ENCODE measurements at places on chromosomes 13 and 19. TPM values are rescaled to one million over a fixed set of nuclear protein-coding genes. Genes with fewer than 3 reads are reported as not detected.

DNA sequence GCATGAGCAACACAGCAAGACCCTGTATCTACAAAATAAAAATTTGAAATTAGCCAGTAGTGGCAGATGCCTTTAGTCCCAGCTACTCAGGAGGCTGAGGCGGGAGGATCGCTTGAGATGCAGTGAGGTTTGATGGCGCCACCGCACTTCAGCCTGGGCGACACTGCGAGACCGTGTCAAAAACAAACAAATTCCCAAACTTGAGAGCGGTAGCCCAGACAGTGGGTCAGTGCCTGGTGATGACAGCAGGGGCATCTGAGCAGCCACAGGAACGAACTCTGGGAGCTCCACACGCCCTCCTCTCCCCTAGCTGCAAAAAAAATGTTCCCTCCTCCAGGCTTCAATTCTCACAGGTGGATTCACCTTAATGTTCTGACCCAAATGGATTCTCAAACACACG, 14.1 kb downstream of the ZNF490 start:
- no peak for DNase-seq

- DNase-seq, result no peak
Observed at GRCh38 chr19:46551164-46551563, 50.0 kb upstream of the CALM3 start.

DNA sequence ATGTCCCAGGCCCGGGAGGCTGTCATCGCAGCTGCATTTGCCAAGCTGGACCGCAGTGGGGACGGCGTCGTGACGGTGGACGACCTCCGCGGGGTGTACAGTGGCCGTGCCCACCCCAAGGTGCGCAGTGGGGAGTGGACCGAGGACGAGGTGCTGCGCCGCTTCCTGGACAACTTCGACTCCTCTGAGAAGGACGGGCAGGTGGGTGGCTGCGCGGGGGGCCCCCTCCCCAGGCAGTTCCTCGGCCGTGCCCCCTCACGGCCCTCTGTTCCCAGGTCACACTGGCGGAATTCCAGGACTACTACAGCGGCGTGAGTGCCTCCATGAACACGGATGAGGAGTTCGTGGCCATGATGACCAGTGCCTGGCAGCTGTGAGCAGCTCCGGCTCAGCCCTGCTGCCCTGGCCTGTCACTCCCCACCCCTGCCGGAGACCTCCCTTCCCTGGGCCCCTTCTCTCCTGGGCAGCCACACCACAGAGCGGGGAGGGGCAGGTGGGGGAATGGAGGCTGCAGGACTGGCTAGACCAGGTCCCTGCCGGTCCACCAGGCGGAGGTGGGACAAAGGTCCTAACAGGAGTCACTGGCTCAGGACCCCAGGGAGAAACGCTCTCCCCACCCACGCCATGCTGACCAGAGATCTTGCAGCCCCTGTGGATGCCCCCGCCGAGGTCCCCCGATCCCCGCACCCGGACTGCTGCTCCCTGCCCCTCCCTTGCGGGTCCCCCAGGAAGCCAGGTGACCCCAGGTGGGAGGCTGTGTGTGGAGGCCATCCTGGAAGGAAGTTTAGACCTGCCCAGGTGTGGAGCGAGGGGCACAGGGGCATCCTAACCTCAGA, 1.1 kb downstream of the CAPS start:
- DNase-seq, result no peak

- no peak for DNase-seq
Observed at GRCh38 chr13:112963641-112964040, 5.4 kb upstream of the MCF2L start.

DNA sequence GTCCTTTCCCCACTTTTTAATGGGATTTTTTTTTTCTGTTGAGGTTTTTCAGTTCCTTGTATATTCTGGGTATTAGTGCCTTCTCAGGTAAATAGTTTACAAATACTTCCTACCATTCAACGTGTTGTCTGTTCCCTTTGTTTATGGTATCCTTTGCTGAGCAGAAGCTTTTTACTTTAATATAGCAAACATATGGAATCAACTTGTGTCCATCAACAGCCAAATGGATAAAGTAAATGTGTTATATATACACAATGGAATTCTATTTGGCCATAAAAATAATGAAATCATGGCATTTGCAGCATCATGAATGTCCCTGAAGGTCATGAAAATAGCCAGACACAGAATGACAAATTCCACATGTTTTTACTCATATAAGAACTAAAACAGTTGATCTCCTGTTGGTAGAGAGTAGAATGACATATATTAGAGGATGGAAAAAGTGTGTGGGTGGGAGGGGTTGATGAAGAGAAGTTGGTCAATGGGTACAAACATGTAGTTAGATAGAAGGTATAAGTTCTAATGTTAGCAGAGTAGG, 500.8 kb downstream of the SLITRK6 start:
- DNase-seq, result no peak

DNA sequence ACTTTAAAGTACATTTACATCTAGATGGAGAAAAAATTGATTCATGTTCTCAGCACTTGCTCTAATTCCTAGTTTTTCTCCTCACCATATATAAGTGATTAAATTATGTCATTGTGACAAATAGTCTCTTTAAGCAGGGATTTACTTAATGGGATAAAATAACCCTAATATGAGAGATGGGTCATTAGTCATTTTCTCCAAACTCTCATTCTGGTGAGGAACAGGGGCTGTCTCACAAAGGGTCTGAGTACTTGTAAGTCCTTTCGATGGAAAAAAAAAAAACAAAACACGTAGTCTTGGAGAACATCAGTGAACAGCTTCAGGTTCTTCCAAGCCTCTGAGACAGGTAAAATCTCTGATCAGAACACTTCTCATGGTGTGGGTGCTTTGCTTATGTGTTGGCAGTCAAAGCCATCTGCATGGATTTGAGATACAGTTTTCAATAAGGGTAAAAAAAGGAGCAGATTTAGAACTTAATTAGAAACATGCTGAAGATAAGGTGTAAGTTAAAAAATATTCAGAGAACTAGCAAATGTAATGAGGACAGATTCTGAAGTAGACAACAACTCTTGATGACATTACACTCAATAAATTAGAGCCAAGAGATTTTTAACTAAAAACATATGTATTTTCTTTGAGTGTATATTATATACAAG, 1668.9 kb upstream of the MIR17HG start:
- no peak for DNase-seq

DNA sequence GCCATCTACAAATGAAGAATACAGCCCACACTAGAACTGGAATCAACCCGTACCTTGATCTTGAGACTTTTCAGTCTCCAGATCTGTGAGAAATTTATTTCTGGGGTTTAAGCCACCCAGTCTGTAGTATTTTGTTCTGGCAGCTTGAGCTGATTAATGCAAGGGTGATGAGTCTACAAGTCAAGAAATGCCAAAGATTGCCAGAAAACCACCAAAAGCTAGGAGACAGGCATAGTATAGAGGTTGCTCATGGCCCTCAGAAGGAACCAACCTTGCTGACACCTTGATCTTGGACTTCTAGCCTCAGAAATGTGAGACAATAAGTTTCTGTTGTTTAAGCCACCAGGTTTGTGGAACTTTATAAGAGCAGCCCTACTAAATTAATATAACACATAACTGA, 428.2 kb upstream of the KLF12 start:
- no peak for DNase-seq

GRCh38 chr19:11555246-11555645, 3.8 kb downstream of the ELOF1 start:
- no peak for DNase-seq

The S1PR5 gene
- polyA plus RNA-seq, result 0.10 TPM

The CELF5 gene
- polyA plus RNA-seq, result not detected

The CEACAM21 gene
- polyA plus RNA-seq, result 0.50 TPM

The PSG4 gene
- not detected for polyA plus RNA-seq

The EPN1 gene
- 188 TPM for polyA plus RNA-seq
